ENCODE measurements at places on chromosomes 2 and 18.

DNA sequence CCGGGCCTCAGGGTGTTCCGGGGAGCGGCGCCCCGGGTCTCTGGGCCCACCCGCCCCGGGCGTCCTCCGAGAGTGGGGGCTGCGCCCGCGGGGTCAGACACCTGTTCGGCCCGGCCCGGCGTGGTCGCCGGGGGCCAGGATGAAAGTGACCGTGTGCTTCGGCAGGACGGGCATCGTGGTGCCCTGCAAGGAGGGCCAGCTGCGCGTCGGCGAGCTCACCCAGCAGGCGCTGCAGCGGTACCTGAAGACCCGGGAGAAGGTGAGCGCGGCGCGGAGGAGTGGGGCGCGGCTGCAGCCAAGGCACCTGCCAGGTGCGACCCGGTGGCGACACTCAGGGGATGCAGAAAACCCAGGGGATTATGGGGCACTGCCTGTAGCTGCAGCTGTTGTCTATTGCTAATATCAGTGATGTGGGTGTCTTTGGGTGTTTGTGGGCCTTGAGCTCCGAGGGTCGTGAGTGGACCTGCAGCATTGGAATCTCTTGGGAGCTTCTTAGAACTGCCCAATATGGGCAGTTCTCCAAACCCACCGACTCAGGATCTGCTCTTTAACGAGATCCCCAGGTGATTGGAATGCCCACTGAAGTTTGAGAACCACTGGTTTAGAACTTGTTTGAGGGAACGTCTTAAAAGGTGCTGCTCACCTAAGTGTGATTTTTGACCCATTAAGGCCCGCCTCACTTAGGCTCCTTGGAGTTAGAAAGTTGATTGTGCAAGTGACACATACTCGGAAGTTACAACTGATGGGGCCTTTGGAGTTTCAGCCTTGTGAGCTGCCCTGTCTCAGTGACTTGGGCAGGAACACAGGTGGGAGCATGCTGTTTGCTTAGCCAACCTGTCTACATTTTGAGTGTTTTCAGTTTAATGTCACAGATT, 823 bp downstream of the PARD3B start:
- no peak for DNase-seq

GRCh38 chr2:233832869-233833311, 21.4 kb downstream of the HJURP start:
- peak; percentile 26 for DNase-seq

GRCh38 chr2:168530982-168531622, 75.0 kb downstream of the CERS6 start:
- DNase-seq = peak; percentile 78

DNA sequence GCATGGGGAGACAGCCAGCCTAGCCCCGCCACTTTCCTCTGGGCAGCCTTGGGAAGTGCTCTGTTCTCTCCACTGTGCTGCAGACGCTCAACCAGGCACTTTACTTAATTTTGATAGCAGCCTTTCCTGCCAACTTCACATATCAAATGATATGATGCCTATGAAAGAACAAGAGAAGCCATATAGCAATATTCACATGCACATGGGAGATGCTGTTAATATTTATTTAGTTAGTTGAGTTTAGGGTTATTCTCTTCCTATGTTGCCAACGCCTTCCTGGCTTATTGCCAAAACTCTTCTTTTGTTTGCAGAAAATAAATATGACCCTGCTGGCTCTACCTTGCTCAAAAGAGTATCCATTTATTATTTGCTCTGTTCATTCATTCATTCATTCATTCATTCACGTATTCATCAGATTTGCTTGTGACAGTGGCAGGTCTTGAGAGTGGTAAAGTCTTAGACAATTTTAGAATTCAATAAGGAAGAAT, 99.3 kb downstream of the GATA6 start:
- no peak for DNase-seq

GRCh38 chr2:7444626-7445025, 527.4 kb downstream of the RNF144A start:
- DNase-seq = no peak

GRCh38 chr2:131580187-131580586, 52.5 kb downstream of the CCDC74A start:
- no peak for DNase-seq

DNA sequence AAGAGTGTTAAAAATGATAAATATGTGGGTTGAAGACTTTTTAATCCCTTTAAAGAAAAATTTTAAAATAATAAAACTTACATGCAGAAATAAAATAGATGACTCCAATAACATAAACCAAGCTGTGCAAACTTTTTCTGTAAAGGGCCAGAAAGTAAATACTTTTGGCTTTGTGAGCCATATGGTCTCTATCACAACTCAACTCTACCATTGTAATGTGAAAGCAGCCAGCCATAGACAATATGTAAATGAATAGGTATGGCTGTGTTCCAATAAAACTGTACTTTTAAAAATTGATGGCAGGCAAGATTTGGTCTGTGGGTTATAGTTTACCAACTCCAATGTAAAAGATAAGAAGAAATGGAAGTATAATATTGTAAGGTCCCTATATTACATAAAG, 45.2 kb downstream of the SNED1 start:
- no peak for DNase-seq

DNA sequence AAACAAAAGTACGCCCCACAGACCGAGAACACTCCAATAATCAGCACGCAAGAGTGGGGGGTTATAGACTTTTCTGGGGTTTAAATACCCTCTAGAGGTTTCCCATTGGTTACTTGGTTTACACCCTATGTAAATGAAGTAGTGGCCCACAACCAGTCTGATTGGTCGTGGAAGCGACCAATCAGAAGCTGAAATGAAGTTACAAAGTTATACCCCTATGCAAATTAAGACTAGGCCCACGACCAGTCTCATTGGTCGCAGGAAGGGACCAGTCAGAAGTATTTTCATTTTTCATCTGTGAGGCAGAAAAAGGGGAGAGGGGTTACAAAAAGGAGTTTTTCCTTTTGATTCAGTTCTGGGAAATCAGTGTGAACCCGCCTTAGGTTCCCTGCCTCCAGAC, 55.3 kb upstream of the YWHAQ start:
- DNase-seq = no peak

DNA sequence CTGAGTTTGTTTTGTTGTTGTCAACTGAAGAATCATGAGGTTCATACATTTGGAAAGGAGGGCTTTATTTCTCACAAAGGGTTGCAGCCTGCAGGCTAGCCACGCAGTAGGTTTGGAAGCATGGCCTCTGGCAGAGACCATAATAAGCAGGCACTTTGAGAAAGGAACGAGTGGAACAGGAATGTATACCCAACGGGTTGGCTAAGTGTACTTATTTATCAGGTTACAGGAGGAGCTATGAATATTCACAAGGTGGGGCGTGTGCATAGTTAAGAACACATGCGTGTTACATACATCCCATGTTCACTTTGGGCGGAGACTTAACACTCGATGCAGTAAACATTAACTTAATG, 30.1 kb upstream of the SH3RF3 start:
- no peak for DNase-seq

DNA sequence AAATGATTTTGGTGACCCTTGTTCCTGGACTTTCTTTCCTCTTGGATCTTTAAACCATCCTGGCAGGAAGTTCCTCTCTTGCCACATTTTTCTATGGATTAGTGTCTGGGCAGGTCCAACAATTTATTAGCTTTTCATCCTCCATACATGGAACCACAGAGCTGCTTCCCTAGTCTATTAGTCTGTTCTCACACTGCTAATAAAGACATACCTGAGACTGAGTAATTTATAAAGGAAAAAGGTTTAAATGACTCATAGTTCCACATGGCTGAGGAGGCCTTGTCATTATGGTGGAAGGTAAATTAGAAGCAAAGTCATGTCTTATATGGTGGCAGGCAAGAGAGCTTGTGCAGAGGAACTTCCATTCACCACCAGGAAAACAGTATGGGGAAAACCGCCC, 122.9 kb downstream of the DDX1 start:
- DNase-seq = no peak
